ENCODE measurements at places on chromosomes 2 and 18.

DNA sequence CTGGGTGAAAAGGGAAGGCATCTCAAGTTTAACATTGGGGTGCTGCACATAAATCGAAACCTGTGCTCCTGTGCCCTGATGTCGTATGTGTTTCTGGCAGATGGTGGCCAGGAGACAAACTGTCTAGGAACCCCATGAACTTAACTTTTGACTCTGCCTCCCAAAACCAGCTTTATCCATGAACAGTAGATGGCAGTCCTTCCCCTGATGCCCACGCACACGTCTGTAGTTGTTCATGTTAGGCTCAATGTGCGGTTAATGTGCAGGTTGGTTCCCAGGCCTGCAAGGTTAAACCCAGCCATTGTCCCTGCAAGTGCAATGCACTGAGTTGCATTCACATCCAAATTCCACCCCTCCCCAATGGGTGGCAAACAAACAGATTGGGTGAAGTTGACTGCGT lies 44.1 kb upstream of the SIX3 start:
- no peak for DNase-seq

GRCh38 chr2:185475914-185476313 lies 262.7 kb upstream of the FSIP2 start:
- no peak for DNase-seq

DNA sequence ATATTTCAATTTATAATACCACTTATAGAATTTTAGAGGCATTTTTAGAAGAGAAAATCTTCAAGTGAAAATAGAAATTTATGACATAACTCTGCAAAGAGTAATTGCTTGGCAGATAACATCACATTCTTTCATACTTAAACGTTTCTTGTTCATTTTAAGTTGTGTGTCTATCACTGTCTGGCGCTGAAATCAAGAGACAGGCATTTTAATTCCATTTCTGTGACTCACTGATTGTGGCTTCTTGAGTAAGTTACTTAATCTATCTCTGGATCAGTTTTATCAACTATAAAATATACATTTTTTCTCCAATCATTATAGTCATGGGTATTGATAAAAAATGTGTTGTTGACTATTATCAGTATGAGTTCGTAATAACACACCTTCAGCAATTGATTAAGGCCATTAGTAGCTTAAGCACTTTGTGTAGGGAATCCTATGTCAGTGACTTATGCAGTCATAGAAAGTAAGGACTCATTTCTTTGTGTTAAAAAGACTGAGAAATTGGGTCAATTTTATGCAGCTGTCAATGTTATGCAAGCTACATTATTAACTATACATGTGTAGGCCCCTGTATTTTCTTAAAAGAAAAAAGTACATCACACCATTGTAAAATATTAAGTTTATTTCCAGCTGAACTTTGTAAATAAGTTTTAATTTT lies 497.3 kb downstream of the CCDC85A start:
- no peak for DNase-seq

GRCh38 chr2:96574364-96574763 lies 37.8 kb downstream of the ARID5A start:
- DNase-seq = no peak

DNA sequence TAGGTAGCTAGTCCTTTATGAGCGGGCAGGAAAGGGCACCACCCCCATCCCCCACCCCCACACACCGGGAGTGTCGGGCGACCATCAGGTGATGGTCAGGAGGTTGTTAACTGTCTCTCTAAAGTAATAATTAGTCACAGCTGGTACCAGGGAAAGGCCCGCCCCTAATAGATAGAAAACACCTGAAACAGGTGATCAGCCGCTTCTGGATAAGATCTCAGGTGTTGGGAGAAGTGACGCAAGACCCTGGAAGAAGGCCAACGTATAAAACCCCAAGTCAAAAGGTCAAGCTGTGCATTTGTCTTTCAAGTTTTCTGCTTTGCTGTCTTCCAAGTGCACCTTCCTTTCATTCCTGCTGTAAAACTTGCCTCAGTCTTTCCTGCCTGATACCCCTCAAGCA lies 59.6 kb upstream of the LINC00305 start:
- DNase-seq = no peak

DNA sequence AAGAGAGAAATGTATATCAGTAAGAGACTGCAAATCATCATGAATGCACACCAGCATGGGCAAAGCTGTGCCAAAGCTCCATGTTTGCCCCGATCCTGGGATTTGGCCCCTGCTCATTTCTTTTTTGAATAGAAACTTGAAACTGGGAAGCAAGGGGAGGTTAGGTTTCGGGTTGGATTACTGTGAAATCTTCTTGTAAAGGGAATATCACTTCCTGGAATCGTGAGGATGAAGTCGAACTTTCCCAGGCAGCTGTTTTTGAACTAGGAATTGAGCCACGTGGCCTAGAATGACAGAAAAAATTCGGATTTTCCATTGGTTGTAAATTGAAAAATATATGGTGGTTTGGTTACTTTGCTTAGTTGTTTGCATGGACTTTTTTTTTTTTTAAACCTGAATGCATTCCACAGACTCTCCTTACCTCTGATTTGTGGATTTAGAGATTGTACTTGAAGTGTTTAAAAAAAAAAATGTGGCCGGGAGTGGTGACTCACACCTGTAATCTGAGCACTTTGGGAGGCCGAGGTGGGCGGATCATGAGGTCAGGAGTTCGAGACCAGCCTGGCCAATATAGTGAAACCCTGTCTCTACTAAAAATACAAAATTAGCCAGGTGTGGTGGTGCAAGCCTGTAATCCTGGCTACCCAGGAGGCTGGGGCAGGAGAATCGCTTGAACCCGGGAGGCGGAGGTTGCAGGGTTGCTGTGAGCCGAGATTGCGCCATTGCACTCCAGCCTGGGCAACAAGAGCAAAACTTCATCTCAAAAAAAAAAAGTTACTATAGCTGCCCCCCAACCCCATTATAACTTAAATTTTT lies 32.1 kb downstream of the GRHL1 start:
- no peak for DNase-seq

- DNase-seq = no peak
Measured at GRCh38 chr18:54453996-54454395, 96.3 kb downstream of the C18orf54 start.

- no peak for DNase-seq
Measured at GRCh38 chr2:26052740-26053139, 18.9 kb downstream of the RAB10 start.

DNA sequence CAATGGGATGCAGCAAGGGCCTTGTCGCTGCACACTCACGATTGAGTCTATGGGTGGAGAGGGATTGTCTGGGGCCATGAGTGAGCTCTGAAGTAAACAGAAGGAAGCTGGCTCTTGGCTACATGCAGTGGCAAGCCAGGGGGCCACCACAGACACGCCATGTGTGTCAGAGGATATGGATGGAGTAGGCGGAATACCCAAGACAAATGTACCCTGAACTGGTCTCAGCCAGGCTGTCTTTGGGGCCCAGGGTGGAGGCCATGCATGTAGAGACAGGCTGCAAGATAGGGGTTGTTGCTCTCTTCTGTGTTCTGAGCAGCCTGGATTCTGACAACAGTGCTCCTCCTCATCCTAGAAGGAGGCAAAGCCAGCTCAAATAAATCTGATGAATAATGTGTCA lies 24.0 kb upstream of the ITGA6 start:
- DNase-seq = no peak

GRCh38 chr2:241569831-241570281 lies 11.3 kb downstream of the BOK start:
- no peak for DNase-seq

- DNase-seq = no peak
Measured at GRCh38 chr2:37302701-37303252, 21.9 kb downstream of the PRKD3 start.

- no peak for DNase-seq
Measured at GRCh38 chr2:34912084-34912483, 1313.0 kb upstream of the FAM98A start.

GRCh38 chr2:161019311-161019710 lies 140.9 kb upstream of the TANK start:
- DNase-seq = no peak

Data from caudate nucleus (tissue), 63 donors.